ENCODE measurements at places on chromosomes 7 and 10. TPM values are rescaled to one million over a fixed set of nuclear protein-coding genes. Genes with fewer than 3 reads are reported as not detected.

Gene TRPV5
- total RNA-seq: not detected

Gene HACD1
- total RNA-seq: 18.2 TPM

Gene CPED1
- total RNA-seq: 122 TPM

Gene PLA2G12B
- total RNA-seq: not detected

Gene NPSR1
- total RNA-seq: not detected

Gene PPP1R9A
- total RNA-seq: 1.7 TPM

Gene GIMAP1
- not detected for total RNA-seq

Gene GIMAP8
- total RNA-seq: 0.15 TPM

Gene MYL10
- total RNA-seq: not detected

Gene SYT15B
- not detected for total RNA-seq

Gene OR2A12
- total RNA-seq: not detected

Gene TAF5
- 3.8 TPM for total RNA-seq

Gene AKR1C4
- total RNA-seq: not detected

Gene OPN1SW
- total RNA-seq: not detected

Gene CPA4
- 8.4 TPM for total RNA-seq

Gene PRLHR
- not detected for total RNA-seq

Gene SLC13A1
- not detected for total RNA-seq

Gene SUN3
- total RNA-seq: not detected

Gene KCP
- 0.66 TPM for total RNA-seq

Gene KLHDC10
- total RNA-seq: 31.6 TPM

Gene KCND2
- 7.3 TPM for total RNA-seq

Gene ZNF853
- 1.5 TPM for total RNA-seq

Gene TRIM50
- total RNA-seq: not detected

Gene ERVW-1
- total RNA-seq: not detected

Gene FZD8
- total RNA-seq: 3.5 TPM

Gene NIPSNAP2
- total RNA-seq: 40.0 TPM

Gene TRRAP
- 25.3 TPM for total RNA-seq

Gene BUD23
- total RNA-seq: 54.8 TPM

Gene RADIL
- 1.3 TPM for total RNA-seq

Gene SPAM1
- total RNA-seq: not detected

Gene ADRB1
- under 0.01 TPM for total RNA-seq

Gene RELN
- 4.7 TPM for total RNA-seq

Gene NANOS1
- total RNA-seq: 1.5 TPM

Gene TFR2
- not detected for total RNA-seq

Gene GRM8
- total RNA-seq: not detected

Gene PRSS37
- not detected for total RNA-seq

Gene DTX2
- 7.1 TPM for total RNA-seq

All from smooth muscle cell of trachea (primary cell).